ENCODE measurements at places on chromosomes 2 and 18. TPM values are rescaled to one million over a fixed set of nuclear protein-coding genes. Genes with fewer than 3 reads are reported as not detected.
A peak's percentile ranks its signal among the peaks of the same experiment; 100 is the strongest.

B3GNT7 gene
- total RNA-seq = not detected

GCKR gene
- total RNA-seq = not detected

MYCN gene
- not detected for total RNA-seq

DPY30 gene
- total RNA-seq = 86.0 TPM

PLGLB1 gene
- total RNA-seq = 0.87 TPM

HOXD3 gene
- 0.70 TPM for total RNA-seq

SDC1 gene
- total RNA-seq = 44.7 TPM

NEU2 gene
- total RNA-seq = not detected

KIAA2012 gene
- not detected for total RNA-seq

RIT2 gene
- 5.1 TPM for total RNA-seq

DNA sequence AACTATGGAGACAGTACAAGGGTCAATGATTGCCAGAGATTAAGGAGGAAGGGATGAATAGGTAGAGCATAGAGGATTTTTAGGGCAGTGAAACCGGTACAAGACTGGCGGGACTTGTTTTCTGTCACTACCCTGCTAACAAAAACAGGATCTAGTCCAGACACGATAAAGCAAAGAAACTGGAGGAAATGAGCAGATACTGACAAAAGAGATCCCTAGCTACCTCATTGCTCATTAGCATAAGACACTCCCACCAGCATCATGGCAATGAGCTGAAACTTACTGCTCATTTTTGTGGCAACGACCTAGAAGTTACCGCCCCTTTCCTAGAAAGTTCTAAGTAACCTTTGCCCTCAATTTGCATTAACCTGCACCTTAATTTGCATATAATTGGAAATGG, 131.2 kb downstream of the ETAA1 start:
- DNase-seq = no peak

DNA sequence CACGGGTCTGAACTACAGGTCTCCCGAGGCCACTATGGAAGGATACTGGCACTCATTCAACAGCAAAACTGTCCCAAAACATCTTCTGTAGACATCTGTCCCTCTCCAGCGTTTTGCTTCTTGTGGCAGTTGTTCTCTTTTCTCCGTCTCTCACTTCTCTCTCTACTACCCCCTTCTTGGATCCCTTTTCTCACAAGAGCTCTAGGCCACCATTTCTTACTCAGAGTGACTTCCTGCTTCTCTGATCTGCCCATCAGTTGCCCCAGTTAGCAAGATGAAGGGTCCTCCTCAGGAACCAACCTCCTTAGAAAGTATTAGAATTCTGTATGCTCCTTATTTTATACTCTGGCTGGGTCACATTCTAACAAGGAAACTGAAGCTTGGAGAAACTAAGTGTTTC, 32.6 kb downstream of the BCL2 start:
- DNase-seq = no peak

- no peak for DNase-seq
Measured at GRCh38 chr2:72953976-72954375, 36.7 kb downstream of the EMX1 start.

GRCh38 chr18:65659912-65660311, 90.9 kb upstream of the CDH7 start:
- DNase-seq = peak; percentile 10

- DNase-seq = no peak
Measured at GRCh38 chr2:25362434-25363145, 20.9 kb upstream of the DNMT3A start.

- DNase-seq = no peak
Measured at GRCh38 chr2:30721668-30722647, 85.3 kb downstream of the CAPN13 start.

GRCh38 chr2:11744631-11745394, 1.6 kb upstream of the LPIN1 start:
- DNase-seq = peak; percentile 53

- peak; percentile 97 for DNase-seq
Measured at GRCh38 chr18:57898506-57899124, 95.5 kb upstream of the ATP8B1 start.

DNA sequence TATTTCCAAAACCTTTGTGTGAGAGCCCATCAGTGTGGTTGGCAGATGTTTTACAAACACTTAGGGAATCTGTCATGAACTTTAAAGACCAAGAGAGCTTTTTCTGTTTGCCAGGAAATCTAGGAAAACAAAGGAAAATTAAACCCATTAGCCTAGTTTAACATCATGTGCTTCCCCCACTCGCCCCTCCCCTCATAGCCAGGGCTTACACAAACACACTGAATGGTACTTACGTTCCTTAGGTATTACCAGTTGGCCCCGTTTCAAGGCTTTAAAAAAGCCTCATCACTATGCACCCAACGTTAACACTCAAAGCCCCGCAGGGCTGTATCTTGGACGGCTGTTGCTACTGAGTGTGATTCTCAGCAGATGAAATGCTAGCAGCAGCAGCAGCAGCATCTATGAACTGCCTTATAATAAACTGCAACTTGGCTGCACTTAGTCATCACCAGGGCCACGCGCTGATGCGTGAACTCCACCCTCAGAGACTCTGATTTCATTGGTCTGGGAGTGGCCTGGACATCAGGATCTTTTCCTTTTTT, 20.1 kb upstream of the TTC39C start:
- peak; percentile 95 for DNase-seq

DNA sequence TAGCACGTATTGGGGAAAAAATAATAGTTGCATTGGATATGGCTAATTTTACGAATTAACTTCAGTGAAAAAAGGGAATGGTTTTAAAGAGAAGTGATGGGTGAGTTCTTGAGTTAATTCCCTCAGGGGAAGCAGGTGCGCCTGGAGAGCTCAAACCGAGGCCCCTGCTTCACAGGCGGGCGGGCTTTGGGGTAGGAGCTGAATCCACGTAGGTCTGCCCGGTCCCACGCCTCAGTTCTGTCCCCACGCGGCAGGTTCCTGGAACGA, 44.1 kb downstream of the GORASP2 start:
- DNase-seq = no peak

- DNase-seq = no peak
Measured at GRCh38 chr2:218867900-218868299, 8.3 kb downstream of the WNT6 start.

GRCh38 chr2:16784652-16785051, 119.0 kb upstream of the CYRIA start:
- DNase-seq = no peak

GRCh38 chr2:111912547-111912946, 14.1 kb downstream of the MERTK start:
- DNase-seq = no peak

DNA sequence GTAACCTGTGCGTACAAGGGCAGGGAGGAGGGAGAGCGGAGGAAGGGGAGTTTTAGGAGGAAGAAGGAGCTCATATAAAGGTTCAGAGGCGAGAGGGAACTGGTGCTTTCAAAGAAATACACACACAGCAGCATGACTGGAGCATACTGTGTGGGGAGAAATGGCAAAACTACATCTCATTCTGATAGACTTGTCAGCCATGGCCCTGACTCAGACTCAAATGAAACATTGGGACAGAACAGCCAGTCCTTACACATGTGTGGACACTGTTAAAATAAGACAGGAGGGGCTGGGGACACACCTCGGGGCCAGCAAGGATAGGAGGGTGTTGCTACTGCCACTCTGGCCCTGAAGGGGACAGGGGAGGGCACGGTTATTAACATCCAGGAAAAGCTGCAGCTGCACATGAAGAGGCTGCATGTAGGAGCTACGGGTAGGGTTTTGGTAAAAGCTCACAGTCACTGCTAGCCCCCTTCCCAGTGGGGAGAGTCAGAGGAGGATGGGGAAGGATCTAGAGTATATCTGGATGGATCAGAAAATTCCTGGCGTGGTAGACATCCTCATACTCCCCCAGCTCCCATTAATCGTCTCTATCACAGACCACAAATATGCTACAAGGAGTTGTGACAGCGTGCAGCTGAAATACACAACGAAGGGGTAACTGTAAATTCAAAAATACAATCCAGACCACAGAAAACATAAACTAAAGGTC, 110.5 kb downstream of the GATA6 start:
- DNase-seq = peak; percentile 21

DNA sequence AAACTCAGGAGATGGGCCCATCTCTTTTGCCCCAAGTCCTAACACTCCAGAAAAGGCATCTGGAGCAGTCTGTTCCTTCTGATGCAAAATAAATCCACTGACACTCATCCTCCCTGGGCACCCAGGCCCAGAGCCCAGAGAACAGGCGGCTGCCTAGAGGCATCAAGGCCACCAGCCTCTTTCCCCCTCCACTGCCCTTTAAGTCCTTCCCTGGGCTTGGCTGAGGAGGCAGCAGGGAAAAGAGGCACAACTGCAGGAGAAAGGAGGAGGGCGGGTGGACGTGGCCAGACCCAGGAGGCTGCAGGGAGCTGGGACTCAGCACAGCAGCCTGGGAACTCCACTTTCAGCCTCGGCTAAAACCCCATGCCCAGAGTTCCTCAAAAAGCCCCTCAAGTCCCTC, 99.7 kb upstream of the ID2 start:
- DNase-seq = no peak

DNA sequence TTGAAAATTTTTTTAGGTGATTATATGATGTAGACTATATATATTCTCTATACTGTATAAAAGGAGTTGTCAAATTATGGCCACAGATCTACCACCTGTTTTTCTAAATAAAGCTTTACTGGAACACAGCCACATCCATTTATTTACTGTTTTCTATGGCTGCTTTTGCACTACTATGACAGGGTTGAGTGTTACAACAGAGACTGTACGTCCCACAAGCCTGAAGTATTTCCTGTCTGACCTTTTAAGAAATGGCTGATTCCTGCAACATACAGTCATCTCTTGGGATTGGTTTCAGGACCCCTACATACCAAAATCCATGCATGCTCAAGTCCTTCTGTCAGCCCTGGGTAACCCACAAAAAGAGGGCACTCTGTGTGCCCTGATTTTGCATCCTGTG, 508.3 kb downstream of the TSN start:
- no peak for DNase-seq

DNA sequence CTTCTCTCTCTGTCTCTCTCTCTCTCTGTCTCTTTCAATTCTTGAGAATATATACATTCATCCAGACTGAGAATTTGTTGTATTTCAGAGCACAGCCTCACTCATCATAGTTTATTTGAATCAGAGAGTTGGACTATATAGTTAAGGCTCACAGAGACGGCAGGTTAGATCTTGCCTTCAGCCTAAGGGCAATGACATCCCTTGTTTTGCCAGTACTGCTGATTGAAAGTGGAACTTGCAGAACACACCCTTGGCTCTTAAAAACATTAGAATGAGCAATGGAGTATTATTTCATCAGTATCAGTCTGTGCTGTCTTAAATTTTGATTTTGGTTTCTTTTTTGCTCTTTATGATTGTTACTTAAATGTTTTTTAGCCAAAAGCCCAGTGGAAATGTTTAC, 62.0 kb upstream of the DSG1 start:
- no peak for DNase-seq

- DNase-seq = no peak
Measured at GRCh38 chr2:63003351-63003750, 47.3 kb upstream of the OTX1 start.

- peak; percentile 5 for DNase-seq
Measured at GRCh38 chr2:22817197-22817596, 567.8 kb upstream of the KLHL29 start.

GRCh38 chr18:13621886-13622619, 104.3 kb downstream of the FAM210A start:
- no peak for DNase-seq

GRCh38 chr18:59671551-59671950, 25.7 kb downstream of the CCBE1 start:
- no peak for DNase-seq

DNA sequence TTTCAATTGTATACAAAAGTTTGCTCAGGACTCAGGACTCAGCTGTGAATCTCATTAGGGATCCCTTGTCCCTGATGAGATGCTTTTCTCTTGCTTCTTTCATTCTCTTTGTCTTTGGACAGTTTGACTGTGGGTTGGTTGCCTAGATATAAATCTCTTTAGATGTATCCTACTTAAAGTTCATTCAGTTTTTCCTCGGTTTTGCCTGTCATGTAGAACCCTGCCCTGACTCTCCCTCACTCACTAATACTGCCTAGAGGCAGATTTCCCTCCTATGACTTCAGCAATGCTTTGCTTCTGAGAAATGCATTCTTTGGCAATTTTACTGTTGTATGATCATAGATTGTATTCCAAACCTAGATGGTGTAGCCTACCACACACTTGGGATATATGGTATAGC, 421.4 kb upstream of the TCF4 start:
- DNase-seq = no peak

- DNase-seq = no peak
Measured at GRCh38 chr2:187445051-187445450, 3.0 kb downstream of the CALCRL start.

DNA sequence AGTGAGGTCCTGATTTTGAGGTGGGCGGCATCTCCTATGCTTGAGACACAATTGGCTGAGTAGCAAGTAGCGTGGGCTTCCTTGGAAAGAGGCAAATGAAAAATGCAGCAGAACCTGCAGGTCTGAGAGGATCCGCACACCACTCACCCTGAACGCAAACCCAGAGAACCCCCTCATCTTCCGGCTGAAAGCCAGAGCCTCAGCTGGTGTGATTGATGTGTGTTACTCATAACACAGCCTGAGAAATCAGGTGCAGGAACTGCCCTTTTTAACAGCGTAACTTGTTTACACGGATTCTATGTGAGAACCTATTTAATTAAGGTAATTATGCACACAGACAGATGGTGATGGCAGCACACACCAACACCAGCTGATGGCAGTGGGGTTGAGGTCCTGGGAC, 123.4 kb downstream of the MRO start:
- DNase-seq = no peak

DNA sequence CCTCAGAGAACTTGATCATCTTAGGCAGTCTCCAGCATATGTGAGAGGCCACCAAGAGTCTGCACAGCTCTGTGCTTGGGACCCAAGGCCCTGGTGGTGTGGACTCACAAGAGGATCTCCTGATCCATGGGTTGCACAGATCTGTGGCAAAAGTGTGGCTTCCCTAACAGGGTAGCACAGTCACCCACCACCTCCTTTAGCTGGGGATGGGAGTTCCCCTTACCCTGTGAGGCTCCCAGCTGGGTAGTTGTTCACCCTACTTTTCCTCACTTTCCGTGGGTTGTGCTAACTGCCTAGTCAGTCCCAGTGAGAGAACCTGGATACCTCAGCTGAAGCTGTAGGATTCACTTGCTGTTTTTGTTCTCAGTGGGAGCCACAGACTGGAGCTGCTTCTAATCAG, 123.7 kb downstream of the FTCDNL1 start:
- DNase-seq = no peak

GRCh38 chr2:226934546-226935201, 98.8 kb downstream of the RHBDD1 start:
- DNase-seq = no peak

Data from H4 (cell line).